ENCODE measurements at places on chromosomes 3 and 15. TPM values are rescaled to one million over a fixed set of nuclear protein-coding genes. Genes with fewer than 3 reads are reported as not detected.

DLL4 gene
- total RNA-seq = under 0.01 TPM

SLC41A3 gene
- 56.9 TPM for total RNA-seq

ROPN1 gene
- total RNA-seq = not detected

TMEM62 gene
- 37.7 TPM for total RNA-seq

GP5 gene
- total RNA-seq = not detected

FRMD5 gene
- total RNA-seq = 1.7 TPM

MUC4 gene
- total RNA-seq = 0.72 TPM

SHF gene
- 1.7 TPM for total RNA-seq

EOMES gene
- not detected for total RNA-seq

SGO1 gene
- 0.21 TPM for total RNA-seq

TMOD2 gene
- total RNA-seq = 4.3 TPM

PLA1A gene
- total RNA-seq = 0.96 TPM

VEPH1 gene
- total RNA-seq = not detected

CCR2 gene
- total RNA-seq = not detected

FEM1B gene
- 127 TPM for total RNA-seq

SSUH2 gene
- 0.24 TPM for total RNA-seq

CFAP100 gene
- total RNA-seq = not detected

GOLGA6L10 gene
- 0.24 TPM for total RNA-seq

DNASE1L3 gene
- 0.48 TPM for total RNA-seq

KIF7 gene
- 1.2 TPM for total RNA-seq

WDR93 gene
- not detected for total RNA-seq

TMEM108 gene
- not detected for total RNA-seq
